NCI-H2081 treated with DMSO at 0.1 percent for 48 hours (cell line): ENCODE measurements at places on chromosomes 5 and 9.

GRCh38 chr9:92641092-92641809 lies 28.7 kb downstream of the IPPK start:
- no peak for DNase-seq

DNA sequence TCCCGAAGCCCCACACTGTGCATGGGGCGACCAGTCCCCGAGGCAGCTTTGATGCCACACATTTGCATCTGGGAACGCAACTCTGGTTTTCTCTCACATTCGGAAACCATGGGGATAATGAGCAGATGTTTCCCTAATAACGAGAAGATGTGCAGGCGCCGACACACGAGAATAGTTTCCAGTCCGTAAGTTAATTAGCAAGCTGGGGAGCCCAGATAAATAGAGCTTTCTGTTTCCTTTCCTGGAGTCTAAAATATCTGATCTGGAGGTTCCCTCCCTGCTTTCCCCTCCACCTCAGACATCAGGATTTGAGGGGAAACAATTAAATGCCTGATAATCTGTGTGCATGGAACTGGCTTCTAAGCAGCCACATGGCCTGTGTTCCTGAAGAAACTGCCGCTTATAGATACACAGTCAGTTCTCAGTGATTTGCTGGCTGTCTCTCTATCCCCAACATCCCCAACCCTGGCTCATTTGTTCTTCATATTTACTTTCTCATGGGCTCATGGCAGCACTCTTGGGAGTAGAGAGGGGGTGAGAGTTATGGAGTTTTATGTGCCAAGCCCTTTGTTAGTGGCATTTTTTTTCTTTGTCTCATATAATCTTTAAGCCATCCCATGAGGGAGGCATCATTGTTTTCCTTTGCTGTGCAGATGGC lies 62.8 kb downstream of the PDZD2 start:
- no peak for DNase-seq

DNA sequence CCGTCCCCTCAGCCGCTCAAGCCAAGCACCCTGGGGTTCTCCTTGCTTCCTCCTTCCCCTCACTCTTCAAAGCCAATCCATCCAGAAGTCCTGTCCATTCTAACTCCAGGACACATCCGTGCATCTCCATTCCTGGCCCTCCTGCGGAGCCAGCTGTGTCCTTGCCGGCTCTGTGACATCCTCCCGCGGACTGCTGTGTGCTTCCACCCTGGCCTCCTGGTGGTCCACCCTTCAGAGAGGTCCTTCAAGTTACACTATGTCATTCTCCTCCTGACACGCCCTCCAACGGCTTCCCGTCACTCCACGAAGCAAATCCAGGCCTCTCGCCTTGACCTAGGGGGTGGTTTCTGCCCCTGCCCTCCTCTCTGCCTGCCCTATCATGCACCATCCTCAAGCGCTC lies 13.0 kb upstream of the SCGB3A1 start:
- no peak for DNase-seq

- no peak for DNase-seq
Measured at GRCh38 chr9:108434502-108434901, 421.3 kb downstream of the ACTL7B start.

GRCh38 chr5:35044649-35045048 lies 3.1 kb downstream of the AGXT2 start:
- no peak for DNase-seq

GRCh38 chr5:134592141-134592746 lies 40.4 kb downstream of the SAR1B start:
- DNase-seq, result no peak

GRCh38 chr5:134100283-134101091 lies 14.0 kb upstream of the TCF7 start:
- DNase-seq, result no peak

DNA sequence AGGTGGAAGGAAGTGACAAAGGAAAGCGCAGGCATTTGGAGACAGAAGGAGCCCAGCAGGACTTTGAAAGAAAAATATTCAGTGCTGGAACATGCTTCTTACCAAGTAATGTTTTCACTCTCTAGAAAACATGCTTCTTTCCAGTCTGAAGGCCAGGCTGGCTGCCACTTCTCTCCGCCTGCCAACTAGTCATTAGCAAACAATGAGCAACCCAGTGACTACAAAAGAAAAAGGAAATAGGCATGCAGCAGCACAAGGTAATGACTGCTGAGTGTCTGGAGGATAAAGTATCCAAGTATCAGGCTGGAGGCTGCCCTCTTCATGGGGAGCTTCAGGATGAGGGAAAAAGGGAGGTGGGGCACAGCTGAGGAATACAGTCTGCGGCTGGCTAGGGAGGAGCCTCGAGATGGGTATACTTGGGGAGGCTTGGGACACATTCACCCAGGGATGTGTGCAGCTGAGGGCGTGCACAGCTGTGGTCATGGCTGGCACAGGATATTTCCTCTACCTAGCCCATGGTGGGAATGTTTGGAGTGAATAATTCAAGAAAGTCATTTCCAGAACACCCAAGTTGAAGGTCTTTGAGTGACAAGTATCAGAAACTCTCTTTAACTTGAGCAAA lies 161.5 kb upstream of the KIF2A start:
- DNase-seq, result peak; percentile 24

DNA sequence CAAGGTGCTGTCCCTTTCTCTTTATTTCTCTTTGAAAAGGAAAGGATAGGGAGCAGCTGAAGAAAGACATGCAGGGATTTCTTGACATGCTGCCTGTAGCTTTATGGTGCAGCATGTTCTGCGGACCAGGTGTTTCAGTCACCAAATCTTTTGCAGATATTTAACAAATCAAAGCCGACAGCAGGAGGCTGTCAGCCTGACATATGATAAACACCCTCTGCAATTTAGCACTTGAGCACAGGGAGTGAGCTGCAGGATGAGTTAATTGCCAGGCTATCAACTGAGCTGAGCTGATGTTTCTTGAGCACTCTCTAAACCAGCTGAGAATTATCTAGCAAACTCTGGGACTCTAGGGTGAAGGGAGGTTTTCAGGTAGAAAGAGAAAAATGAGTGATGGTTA lies 212.8 kb upstream of the ATP10B start:
- DNase-seq, result no peak

GRCh38 chr5:163089926-163090325 lies 347.5 kb upstream of the CCNG1 start:
- no peak for DNase-seq

DNA sequence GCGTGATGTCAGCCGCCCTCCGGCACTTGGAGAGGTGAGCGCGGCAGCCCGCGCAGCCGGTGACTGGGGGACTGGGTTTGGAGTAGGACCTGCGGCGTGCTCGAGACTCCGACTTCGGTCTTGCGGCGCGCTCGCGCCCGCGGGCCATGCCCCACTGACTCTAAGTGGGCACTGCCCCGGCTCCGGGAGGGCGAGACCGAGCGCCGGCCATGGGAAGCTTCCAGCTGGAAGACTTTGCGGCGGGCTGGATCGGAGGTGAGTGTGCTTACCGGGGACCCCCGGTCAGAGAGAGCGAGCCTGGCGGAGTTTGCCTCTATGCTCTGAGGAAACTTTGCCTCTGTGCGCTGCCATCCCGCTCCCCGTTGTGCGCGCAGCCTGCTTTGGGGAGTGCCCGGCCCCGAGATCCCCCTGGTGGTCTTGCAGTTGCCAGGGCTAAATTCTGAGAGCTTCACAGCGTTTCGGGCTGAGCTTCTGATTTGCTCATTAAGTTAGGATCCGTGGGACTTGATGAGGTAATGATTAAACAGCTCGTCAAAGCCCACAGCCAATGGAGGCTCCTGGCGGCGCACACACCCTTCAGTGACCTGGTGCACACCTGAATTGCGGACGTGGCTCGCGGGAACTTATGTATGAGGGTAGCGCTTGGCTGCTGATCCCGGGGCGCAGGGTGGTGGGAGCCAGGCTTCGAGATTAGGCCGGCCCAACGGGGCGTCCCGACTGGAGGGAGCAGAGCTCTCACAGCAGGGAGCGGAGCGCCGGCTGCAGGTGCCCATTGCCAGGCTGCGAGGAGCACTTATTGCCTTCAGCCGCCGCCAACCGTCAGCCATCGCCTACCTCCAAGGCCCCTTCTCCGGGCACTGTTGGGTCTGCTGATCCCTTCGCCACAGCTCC lies at the start of gene SLC25A48:
TSS of gene SLC25A48 (plus strand) at position 25 of the 891 bp plus-strand sequence. CDS start at position 210, 185 bp downstream.
- no peak for DNase-seq

- DNase-seq, result no peak
Measured at GRCh38 chr5:39654715-39655114, 229.9 kb upstream of the DAB2 start.

GRCh38 chr5:154999865-155000264 lies 13.7 kb upstream of the KIF4B start:
- no peak for DNase-seq

- no peak for DNase-seq
Measured at GRCh38 chr9:18056993-18057369, 417.0 kb upstream of the ADAMTSL1 start.

GRCh38 chr9:5531101-5531882 lies 21.0 kb downstream of the PDCD1LG2 start:
- no peak for DNase-seq

DNA sequence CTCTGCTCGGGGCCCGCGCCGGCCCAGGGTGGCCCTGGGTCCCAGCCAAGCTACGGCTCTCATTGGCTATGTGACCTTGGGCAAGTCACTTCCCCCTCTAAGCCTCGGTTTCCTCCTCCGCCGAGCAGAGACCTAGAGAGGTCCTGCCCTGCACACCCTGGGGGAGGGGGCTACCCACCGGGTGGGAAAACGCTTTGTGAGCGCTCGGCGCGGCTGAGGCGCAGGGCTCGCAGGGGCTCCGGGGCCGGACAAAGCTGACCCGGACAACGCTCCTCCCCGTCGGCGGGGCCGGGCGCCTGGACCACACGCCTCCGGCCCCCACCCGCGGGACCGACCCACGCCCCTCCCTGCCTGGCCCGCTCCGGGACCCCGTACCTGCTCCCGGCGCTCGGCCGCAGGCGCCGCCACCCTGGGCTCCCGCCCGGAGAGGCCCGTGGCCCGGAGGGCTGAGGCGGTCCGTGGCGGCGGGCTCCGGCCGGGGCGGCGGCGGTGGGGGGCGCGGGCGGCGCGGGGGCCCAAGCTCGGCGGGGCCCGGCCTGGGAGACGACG lies 85.7 kb upstream of the MELK start:
- DNase-seq, result no peak

DNA sequence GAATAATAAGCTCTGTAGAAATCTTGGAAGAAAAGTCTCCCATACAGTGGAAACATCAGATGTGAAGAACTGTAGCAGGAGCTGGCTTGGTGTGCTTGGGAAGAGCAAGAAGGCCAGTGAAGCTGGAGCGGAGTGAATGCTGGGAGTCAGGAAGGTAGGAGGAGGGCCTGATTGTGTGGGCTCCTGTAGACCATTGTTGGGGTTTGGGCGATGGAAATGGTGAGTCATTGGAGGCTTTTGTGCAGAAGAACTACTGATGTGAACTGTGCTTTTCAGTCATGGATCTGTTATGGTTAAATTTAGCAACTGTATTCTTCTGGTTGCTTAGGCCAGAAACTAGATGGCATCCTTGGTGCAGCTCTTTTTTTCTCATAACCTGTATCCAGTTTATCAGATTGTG lies 2.3 kb downstream of the ICE1 start:
- DNase-seq, result no peak

DNA sequence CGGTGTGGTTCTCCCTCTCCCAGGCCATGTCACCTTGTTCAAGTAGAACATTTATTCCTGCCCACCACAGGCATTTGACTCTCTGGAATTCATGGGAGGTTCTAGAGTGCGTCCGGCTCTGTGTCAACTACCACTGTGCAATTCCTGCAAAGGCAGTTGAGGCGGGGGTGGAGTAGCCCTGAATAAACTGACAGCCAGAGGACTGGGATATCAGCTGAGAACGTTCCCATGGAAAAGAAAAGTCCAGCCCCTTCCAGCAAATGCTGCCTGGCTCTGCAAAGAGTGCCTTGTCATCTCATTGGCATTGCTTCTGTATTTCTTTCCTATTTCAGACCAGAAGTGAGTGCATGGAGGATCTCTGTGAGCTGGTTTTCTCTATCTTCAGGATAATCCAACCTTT lies 18.9 kb upstream of the MEGF9 start:
- DNase-seq, result no peak

DNA sequence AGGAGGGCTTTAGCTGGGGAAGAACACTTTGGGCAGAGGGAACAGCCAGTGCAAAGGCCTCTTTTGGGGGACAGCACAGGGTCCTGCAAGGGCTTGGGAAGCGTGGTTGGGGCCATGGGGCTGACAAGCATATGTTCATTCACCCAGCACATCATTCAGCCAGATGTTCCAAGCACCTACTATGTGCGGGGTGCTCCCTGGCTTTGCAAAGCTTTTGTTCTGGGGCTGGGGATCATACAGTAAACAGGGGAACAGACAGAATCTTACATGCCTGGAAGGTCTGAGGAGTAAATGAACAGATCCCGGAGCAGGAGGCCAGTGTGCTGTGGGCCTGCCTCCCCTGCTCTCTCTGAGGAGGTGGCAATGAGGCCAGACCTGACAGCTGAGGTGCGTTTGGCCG lies 16.7 kb downstream of the PSD2 start:
- no peak for DNase-seq

GRCh38 chr9:132769906-132770769 lies 99.9 kb downstream of the GTF3C4 start:
- DNase-seq, result no peak

- DNase-seq, result no peak
Measured at GRCh38 chr5:80141147-80141671, 106.1 kb downstream of the THBS4 start.

GRCh38 chr9:99241106-99241505 lies 19.0 kb downstream of the SEC61B start:
- DNase-seq, result no peak

- no peak for DNase-seq
Measured at GRCh38 chr5:68315679-68316271, 100.2 kb downstream of the PIK3R1 start.

GRCh38 chr5:157607371-157608161 lies 32.0 kb upstream of the ADAM19 start:
- DNase-seq, result no peak

GRCh38 chr9:131423171-131423581 lies 29.3 kb downstream of the PRRC2B start:
- DNase-seq, result no peak

GRCh38 chr9:98899408-98900056 lies 44.2 kb upstream of the COL15A1 start:
- no peak for DNase-seq

GRCh38 chr5:102911973-102912372 lies 156.9 kb downstream of the PAM start:
- no peak for DNase-seq

DNA sequence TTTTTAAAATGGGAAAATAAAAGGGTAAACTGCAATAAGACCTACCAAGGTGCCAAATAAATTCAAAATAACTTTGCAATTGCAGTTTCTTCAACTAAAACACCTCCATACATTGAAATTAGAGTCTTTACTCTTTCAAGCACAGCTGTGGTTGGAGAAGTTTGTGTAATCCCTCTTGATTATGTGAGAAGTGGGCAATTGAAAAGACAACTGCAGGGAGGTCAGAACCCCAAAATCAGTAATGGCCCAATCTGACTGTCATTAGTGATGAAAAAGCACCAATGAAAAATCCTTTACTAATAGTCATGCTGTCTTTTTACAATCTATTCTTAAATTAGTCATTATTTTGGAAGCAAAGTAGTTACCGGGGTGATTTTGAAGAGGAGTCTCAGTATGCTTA lies 116.7 kb upstream of the RGMB start:
- no peak for DNase-seq

- no peak for DNase-seq
Measured at GRCh38 chr9:94867281-94867841, 140.9 kb downstream of the AOPEP start.
